ENCODE measurements at places on chromosomes 11 and 22.

GRCh38 chr11:16338393-16338792 lies 18.0 kb downstream of the SOX6 start:
- DNase-seq: no peak

DNA sequence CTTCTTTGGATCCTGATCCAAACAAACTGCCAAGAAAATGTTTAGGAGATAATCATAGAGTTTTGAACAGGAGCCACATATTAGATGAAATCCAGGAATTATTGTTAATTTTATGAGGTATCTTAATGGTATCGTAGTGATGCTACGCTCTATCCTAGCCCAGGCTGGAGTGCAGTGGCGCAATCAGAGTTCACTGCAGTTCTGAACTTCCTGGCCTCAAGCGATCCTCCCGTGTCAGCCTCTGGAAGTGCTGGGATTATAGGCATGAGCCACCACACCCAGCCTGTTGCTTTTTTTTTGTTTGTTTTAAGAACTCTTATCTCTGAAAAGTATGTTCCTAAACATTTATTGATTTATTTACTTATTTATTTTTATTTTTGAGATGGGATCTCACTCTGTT lies 2.4 kb downstream of the GSTT4 start:
- no peak for DNase-seq

- DNase-seq: no peak
Observed at GRCh38 chr11:80958361-80958760, 1517.5 kb upstream of the TENM4 start.

DNA sequence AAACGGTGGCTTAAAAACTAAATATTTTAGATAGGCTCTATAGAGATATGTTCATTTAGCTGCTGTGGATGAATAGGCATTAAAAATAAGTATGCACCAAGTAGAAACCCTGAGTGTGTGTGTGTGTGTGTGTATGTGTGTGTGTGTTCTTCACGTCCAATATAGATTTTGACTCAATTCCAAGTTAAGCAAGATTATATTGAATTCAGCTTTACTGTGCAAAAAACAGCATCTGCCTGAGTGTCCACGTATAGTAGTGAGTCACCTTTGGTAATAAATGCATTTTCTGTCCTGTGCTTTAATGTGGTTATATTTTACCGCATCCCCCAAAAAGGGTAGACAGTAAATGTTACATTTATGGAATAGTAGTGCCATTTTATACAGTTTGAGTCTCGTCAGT lies 71.2 kb downstream of the PDHX start:
- DNase-seq: no peak

GRCh38 chr11:74717221-74717969 lies 13.8 kb downstream of the CHRDL2 start:
- no peak for DNase-seq

DNA sequence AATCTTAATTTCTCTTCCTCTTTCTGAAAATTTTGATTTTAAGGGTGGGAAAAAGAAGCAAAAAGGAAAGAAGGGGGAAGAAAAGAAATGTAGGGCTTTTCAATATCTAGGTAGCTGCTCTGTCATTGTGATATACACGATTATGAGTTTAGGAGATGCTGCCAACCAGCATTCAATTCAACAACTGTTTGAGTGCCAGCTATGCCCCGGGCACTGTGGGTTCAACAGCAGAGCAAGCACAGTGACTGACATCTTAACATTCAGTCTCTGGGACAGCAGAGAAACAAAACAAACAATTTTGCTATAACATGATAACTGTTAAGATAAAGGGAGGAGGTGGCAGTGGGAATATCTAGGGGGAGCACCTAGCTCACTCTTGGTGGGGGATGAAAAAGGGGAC lies 91.6 kb downstream of the DBX1 start:
- no peak for DNase-seq

GRCh38 chr11:1563149-1563638 lies 8.9 kb downstream of the DUSP8 start:
- no peak for DNase-seq

GRCh38 chr22:49521787-49522224 lies 305.9 kb downstream of the BRD1 start:
- no peak for DNase-seq

DNA sequence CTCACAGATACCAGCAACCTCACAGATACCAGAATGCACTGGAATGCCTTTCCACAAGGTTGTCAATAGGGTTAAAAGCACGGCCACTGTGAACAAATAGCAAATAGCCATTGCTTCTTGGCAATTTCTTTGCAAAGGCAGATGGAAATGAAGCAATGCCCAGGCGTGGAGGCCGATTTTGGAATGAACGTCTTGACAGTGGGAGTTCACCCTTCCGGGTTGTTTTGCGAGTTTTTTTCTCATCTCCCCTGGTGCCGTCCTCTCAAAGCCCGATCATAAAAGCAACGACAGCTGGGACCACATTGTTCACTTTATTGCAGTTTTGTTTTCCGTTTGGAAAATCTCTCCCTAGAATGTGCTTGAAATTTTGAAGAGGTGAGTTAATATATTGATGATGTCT lies 38.0 kb upstream of the CD82 start:
- DNase-seq: no peak

GRCh38 chr11:37849706-37850105 lies 1251.7 kb upstream of the RAG2 start:
- no peak for DNase-seq

DNA sequence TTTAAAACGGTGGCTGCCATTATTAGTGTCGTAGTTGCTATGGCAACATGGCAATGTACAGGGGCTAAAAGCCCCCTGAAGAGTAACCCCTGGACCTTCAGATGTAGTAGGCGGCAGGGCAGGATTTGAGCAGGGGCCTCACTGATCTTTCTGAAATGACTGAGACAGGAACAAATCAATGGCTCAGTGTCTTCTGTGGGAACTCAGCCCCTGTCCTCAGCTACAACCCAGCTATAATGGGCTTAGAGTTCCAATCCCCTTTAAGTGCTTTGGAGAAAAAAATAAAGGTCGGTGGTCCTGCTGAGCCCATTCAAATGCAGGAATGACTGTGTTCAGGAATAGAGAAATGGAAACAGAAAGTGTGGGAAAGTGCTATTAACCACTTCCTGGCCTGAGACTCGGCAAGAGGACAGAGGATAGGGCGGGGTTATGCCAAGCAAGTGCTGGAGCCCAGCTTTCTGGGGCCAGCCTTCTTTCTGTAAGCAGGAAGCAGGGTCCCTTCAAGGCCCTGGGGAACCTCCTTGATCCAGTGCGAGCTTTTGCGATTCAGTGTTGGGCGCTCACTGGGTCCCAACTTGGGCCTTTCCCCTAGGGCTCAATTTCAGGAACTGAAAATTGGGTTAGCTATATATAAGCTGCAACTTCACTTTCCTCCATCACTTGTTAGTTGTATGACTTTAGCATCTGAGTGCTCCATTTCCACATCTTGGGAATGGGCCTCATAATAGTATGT lies 6.1 kb upstream of the CD82 start:
- no peak for DNase-seq

GRCh38 chr11:8586184-8586583 lies 7.8 kb downstream of the STK33 start:
- DNase-seq: no peak

GRCh38 chr11:86247608-86248007 lies 3.1 kb downstream of the EED start:
- no peak for DNase-seq

- no peak for DNase-seq
Observed at GRCh38 chr22:44544816-44545433, 46.9 kb upstream of the RTL6 start.

GRCh38 chr22:45572444-45572843 lies 69.8 kb downstream of the FBLN1 start:
- no peak for DNase-seq
